Cortex of kidney (tissue), 1 donor: ENCODE measurements at places on chromosomes 6 and 20.

- no peak for DNase-seq
Observed at GRCh38 chr20:15895560-15896084, 677.6 kb downstream of the KIF16B start.

GRCh38 chr6:89009624-89010059 lies 46.2 kb upstream of the RNGTT start:
- DNase-seq = no peak

GRCh38 chr20:57699395-57699794 lies 10.4 kb downstream of the PMEPA1 start:
- DNase-seq = no peak

GRCh38 chr20:9966966-9967365 lies 67.8 kb upstream of the ANKEF1 start:
- no peak for DNase-seq

GRCh38 chr20:49935746-49936152 lies 448 bp upstream of the RNF114 start:
- DNase-seq = no peak

DNA sequence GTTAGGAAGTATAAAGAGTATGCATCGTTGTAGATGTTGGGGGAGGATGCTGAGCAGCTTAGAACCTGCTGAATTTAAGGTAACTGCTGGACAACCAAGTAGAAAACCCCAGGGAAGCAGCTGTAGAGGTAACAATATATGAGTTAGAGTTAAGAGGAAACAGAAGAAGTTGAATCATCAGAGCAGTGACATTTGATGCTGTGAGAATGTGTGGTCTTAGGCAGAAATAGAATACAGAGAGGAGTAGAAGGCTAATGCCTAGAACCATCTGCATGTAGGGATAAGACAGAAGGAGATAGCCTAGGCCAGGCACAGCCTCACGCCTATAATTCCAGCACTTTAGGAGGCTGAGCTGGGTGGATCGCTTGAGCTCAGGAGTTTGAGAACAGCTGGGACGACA lies 22.6 kb upstream of the DYNLRB1 start:
- DNase-seq = no peak

DNA sequence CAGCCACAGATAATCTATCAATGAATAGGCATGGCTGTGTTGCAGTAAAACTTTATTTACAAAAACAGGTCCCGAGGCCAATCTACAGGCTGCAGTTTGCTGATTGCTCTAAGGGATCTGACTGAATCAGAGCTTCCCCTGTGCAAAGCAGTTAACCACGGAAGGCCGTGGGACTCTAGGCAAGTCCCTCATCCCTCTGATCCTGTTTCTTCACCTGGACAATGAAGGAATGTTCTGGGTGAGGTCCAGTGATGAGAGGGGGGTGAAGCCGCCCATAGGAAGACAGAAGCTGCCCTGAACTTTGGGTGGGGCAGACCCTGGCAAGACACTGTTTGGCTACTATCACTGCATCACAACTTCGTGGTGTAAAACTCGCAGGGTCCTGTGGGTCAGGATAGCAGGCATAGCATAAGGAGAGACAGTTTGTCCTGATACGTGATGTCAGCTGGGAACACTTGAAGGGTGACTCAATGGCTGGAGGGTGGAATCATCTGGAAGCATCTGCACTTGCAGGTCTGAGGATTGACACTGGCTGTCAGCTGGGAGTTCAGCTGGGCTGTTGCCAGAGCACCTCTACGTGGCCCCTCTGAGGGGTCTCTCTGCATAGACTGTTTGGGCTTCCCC lies 33.3 kb upstream of the TGM2 start:
- DNase-seq = no peak

- DNase-seq = no peak
Observed at GRCh38 chr6:130188207-130188899, 34.4 kb downstream of the SAMD3 start.

DNA sequence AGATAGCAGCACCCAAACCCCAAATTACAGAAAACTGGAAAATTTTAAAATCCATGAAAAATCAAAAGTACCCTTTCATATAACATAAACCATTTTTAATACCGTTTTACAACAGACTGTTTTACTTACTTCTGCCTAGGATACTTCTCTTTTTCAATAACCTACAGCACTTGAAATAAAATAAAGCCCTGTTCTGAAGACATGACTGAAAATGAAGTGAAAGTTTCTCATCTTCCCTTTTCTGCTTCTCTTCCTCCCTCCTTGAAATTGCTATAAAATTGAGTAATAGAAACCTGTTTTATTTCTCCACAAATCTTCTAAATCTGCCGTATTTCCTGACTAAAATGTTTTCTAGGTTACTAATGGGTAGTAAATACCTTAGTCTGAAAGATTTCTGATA lies 20.3 kb downstream of the MMS22L start:
- DNase-seq = no peak

- no peak for DNase-seq
Observed at GRCh38 chr6:117142995-117143394, 122.4 kb upstream of the VGLL2 start.

- DNase-seq = no peak
Observed at GRCh38 chr6:11732036-11732631, 46.5 kb downstream of the ADTRP start.

- no peak for DNase-seq
Observed at GRCh38 chr6:26392932-26393636, 9.0 kb upstream of the BTN3A1 start.

GRCh38 chr6:44670146-44670545 lies 282.6 kb downstream of the CDC5L start:
- no peak for DNase-seq

- DNase-seq = no peak
Observed at GRCh38 chr6:162222521-162222920, 505.0 kb downstream of the PRKN start.

GRCh38 chr6:24980507-24981385 lies 45.0 kb upstream of the RIPOR2 start:
- no peak for DNase-seq

- no peak for DNase-seq
Observed at GRCh38 chr6:77678048-77678447, 25.2 kb downstream of the MEI4 start.

DNA sequence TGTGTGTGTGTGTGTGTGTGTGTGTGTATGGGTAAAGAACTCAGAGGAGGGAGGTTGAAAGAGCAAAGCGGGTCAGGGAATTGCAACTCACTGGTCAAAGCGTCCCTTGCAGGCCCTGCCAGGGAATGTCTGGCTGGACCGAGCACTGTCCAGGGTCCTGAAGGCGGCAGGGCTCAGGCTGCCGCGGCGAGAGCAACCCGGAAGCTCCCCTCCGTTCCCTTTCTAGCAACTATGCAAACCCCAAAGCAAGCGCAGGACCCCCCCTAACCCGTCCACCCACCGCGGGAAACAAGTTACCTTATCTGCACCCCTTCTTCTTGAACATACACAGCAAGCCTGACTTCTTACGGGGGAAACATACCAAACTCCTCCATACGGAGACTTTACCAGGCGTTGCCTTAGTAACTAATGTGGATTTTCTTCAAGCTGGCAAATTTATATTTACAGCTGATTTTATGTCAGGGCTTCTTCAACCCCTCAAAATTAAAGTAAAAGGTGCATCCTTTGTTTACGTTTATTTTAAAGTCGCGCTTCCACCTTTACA lies 538 bp upstream of the GRM1 start:
- no peak for DNase-seq

GRCh38 chr20:1809611-1810510 lies 85.3 kb upstream of the SIRPA start:
- no peak for DNase-seq

GRCh38 chr6:47278545-47278944 lies 31.2 kb downstream of the TNFRSF21 start:
- DNase-seq = no peak

- DNase-seq = no peak
Observed at GRCh38 chr6:106079961-106080762, 6.0 kb upstream of the PRDM1 start.

GRCh38 chr6:170227521-170227983 lies 63.3 kb downstream of the DLL1 start:
- no peak for DNase-seq

DNA sequence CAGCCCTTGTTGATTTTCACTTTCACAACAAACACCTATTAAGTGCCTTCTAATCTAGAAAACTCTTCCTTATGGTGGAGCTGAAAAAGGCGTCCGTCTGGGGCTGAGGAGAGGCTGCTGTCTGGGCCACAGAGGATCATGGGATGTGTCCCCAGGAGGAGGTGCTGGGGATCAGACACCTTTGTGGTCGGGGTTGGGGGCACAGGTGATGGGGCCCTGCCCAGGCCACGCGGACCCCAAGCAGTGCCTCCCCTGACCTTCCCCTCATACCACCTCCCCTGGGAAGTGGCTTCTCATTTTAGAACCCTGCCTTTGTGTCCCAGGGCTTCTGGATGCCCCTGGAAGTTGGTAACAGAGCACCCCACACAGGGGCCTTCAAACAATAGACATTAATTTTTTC lies 41.1 kb downstream of the SUN5 start:
- DNase-seq = no peak

GRCh38 chr20:19713822-19714578 lies 44.1 kb upstream of the RIN2 start:
- DNase-seq = no peak

DNA sequence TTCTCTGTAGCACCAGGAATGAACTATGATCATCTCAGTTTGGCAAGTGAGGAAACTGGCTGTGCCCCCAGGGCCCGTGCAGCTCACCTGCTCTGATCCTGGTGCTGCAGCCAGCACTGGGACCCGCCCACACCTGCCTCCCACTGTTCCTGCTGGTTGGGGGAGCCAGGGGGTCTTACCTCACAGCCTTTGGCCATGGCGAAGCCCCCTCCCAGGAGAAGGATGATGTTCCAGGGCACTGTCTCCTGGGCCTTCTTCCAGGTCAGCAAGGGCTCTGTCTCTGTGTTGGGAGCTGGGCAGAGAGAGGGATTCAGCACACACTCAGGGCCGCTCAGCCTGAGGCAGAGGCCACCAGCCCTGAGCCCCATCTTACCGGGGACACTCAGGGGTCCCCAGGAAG lies 24.9 kb upstream of the OCSTAMP start:
- no peak for DNase-seq

GRCh38 chr6:33652002-33652401 lies 30.9 kb downstream of the ITPR3 start:
- no peak for DNase-seq

GRCh38 chr6:134164300-134164699 lies 111.9 kb upstream of the SLC2A12 start:
- no peak for DNase-seq

DNA sequence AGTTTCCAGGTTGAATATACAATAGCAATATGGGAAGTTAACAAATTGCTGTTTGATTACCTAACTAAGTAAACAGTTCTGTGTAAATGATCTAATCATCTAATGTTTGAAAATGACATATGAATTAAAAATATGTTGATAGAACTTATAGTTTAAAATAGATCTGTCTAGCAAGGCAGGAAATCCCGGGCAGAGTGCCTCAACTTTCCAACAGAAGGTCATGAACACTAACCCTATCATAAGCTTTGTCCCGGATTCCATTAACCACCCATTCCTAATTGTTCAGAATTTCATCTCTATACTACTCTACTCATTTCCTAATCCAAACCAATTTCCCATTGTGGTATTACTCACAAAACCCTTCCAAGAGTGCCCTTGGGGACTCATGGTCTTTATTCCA lies 10.2 kb downstream of the TAAR1 start:
- DNase-seq = no peak

GRCh38 chr20:37845241-37845681 lies 57.7 kb upstream of the VSTM2L start:
- DNase-seq = no peak

GRCh38 chr20:50799176-50799889 lies 4.5 kb downstream of the BCAS4 start:
- no peak for DNase-seq

DNA sequence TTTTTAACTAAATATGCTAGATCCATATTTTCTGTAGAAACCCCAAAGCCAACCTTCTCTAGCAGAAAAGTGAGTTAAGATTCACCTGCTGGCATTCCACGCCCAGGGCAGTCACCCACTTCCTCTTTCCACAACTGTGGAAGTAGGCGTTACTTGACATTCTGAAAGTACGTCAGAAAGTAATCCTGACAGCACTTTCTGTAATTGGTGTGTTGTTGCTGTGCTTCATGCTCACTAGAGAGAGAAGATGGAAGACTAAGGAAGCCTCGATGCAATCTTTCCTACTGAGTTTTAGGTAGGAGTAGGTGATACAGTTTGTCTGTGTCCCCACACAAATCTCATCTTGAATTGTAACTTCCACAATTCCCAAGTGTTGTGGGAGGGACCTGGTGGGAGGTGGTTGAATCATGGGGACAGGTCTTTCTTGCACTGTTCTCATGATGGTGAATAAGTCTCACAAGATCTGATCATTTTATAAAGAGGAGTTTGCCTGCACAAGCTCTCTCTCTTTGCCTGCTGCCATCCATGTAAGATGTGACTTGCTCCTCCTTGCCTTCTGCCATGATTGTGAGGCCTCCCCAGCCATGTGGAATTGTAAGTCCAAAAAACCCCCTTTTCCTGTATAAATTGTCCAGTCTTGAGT lies 101.1 kb downstream of the MAP3K7 start:
- no peak for DNase-seq

- no peak for DNase-seq
Observed at GRCh38 chr6:11964729-11965335, 47.3 kb upstream of the HIVEP1 start.

GRCh38 chr20:53918949-53919361 lies 151.4 kb downstream of the BCAS1 start:
- no peak for DNase-seq

DNA sequence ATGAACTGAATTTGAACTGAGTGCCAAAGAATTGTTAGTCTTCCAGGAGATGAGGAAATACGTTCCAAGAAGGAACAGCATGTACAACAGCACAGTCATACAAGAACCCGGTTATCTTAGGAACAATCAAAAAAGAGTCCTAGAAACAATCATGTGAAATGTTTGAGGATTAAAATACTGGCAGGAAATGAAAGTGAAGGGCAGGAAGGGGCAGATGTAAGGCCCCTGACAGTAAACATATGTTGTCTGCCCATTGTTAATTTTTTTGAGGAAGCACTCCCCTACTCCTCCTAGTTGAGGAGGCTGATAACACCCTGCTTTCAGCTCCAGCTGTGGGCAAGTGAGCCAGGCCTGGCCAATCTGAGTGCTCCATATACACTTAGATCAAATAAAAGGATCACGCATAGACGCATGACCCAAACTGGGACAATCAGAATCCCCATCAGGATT lies 220.9 kb downstream of the HACE1 start:
- no peak for DNase-seq

DNA sequence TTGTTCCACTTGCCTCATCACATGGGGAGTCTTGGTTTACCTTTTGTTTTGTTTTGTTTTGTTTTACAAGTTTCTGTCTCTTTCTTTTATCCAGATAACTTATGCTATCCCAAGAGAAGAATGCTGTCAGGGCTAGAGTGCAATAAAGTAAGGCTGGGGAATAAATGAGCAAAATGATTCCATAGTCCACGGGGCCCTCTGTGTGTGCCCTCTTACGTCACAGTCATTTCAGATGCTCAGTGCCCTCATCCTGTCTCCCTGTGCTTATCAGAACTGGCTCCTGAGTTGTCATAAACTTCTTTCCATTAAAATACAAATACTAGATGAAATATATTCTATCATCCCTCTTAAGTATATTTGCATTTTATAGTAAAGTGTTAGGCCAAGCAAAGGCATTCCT lies 30.8 kb upstream of the ENPP1 start:
- no peak for DNase-seq

- no peak for DNase-seq
Observed at GRCh38 chr20:45187693-45188092, 13.0 kb downstream of the PI3 start.

GRCh38 chr6:107604549-107604948 lies 114.6 kb downstream of the SOBP start:
- no peak for DNase-seq

GRCh38 chr6:113481910-113482309 lies 375.2 kb upstream of the MARCKS start:
- no peak for DNase-seq
